Uterus (tissue), 4 donors: ENCODE measurements at places on chromosomes 6 and 20. TPM values are rescaled to one million over a fixed set of nuclear protein-coding genes. Genes with fewer than 3 reads are reported as not detected.

DNA sequence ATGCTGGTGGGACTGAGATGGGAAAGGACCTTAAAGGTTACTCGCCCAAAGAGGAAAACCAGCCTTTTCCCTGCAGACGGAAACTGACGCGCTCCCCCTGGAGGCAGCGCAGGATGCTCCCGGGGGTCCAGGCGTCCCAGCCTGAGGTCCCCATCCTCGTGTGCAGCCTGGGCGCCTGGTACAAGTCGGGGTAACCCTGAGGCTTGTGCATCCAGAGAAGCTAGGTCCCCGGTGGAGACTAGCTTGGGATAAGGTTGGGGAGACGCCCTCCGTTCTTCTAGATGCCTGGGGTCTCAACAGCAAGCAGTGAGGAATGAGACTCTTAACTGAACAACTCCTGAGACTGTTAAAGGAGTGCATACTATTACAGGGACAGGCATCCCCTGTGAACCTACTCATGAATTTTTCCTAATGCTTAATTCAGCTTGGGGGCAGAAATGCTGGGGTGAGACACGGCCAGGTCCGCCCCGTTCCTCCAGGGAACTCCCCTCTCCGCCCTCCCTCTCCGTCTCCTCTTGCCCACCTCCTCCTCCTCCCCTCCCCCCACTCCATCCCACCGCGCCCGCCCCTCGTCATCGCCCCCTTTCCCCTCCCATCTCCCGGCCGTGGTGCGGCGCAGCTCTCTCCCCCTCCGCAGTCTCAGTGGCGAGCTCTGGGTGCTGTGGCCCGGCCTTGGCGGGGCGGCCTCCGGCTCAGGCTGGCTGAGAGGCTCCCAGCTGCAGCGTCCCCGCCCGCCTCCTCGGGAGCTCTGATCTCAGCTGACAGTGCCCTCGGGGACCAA lies at the start of gene PRSS35:
Gene PRSS35, plus strand, starts transcription at position 634 of the 781 bp plus-strand sequence. CDS start 10,908 bp downstream, outside the sequence.
- peak; percentile 23 for DNase-seq

DNA sequence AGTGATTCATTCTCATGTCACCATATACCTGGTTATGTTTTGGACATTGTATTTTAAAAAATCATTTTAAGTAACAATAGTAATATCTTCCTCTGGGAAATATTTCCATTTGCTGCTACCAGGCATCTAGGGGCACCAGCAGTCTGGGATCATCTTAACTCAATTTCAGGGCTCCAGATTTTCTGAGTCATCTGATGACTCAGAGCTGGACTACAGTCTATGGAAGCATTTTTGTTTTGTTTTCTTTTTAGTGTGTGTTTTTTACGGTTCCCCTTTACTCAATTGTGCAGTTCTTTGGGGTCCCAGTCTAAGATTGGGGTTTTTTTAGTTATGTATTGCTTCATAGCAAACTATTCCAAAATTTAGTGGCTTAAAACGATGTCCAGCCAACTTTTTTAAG lies 5.7 kb upstream of the FKBP5 start:
- DNase-seq: no peak

DNA sequence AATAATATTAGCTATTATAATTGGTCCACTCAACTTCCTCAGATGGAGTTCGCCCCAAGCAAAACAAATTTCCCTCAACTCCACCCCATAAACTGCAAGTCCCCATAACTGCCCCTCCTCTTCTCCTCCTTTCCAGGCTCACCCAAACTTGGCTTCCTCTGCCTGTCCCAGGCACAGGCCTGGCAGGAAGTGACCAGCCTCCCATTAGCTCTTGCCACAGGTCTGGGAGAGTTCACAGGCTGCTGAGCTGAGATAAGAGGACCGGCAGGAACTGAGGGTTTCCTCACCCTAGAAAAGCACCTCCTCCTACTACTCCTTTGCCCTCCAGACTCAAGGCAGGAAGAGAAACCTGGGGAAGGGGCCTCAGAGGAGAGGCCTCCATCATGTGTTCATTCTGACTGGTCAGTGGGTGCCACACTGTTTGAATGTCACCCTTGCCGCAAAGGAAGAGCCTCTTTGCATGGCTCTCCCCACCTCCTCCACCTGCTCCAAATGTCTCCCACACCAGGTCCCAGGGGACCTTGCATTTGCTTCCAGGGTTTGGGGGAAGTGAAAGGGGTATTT lies 24.5 kb upstream of the SMIM29 start:
- no peak for DNase-seq

DNA sequence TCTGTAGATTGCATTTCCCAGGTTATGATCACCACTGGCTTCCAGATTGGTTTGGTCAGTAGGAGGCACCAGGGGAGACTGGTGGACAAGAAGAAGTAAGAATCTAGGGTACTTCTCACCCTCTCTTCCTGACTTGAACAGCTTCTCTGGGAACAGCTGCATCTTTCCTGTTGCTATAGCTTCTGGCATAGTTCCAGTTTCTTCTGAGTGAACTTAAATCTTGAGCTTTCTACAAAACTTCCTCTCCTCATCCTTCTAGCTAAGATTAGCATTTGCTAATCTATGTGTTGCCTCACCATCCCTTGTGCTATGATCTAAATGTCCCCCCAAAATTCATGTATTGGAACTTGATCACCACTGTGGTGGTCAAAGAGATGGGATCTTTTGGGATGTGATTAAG lies 724.6 kb downstream of the UTRN start:
- DNase-seq: no peak

DNA sequence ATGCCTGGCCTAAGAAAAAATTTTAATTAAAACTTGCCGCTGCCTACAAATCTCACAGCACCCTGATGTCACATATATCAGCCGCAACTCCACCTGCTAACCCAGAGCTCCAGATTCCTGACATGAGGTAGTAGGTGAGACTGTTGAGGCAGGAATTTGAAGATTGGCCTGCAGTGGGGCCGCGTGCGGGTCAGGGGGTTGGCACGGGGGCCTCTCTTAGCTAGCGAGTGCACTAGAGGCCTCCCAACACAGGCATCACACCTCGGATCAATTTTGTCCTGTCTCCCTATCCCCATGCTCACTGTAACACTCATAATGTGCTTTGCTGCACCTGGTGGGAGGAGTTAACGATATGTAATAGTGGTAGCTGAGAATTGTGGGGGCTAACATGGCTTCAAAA lies 349.8 kb downstream of the CDC5L start:
- DNase-seq: no peak

DNA sequence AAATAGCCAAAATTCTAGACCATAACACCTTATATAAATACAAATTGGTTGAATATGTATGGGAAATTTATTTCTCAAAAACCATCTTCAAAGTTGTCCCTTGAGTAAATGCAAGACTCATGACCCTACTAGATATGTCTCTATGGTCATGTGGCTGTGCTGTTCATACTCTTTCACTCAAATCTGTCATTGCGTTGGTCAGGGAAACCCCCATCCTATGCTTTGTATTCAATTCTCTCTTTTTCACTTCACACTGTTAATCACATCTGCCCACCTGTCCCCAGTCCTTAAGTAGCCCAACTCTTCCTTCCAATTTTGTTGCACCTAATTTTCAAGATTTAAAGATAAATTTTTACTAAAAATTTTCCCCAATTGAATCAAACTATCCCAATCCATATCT lies 51.0 kb downstream of the RPS12 start:
- DNase-seq: no peak

GRCh38 chr6:37693079-37693478 lies 4.6 kb downstream of the MDGA1 start:
- DNase-seq: no peak

- no peak for DNase-seq
These were observed 165.4 kb downstream of the UST start for GRCh38 chr6:148912252-148912651.

DNA sequence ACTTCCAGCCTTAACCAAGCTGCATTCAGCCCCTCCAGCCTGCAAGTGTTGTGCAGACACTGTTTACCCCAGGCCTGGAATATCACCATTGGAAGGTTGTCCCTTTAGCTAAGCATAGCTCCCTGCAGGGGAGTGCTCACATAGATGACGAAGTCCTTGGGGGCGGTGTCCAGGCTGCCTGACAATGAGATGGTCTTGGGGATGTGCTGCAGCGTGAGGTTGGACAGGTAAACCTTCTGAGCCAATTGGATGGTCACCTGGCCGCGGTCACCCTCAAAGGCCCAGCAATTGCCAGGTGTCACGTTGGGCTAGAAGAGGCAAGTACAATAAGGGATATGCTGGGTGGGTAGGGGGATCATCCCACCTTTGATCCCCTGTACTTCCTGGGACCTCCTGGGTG lies 18.6 kb downstream of the SUN5 start:
- DNase-seq: no peak

- no peak for DNase-seq
These were observed 100.3 kb downstream of the SH3BGRL2 start for GRCh38 chr6:79731471-79731870.

DNA sequence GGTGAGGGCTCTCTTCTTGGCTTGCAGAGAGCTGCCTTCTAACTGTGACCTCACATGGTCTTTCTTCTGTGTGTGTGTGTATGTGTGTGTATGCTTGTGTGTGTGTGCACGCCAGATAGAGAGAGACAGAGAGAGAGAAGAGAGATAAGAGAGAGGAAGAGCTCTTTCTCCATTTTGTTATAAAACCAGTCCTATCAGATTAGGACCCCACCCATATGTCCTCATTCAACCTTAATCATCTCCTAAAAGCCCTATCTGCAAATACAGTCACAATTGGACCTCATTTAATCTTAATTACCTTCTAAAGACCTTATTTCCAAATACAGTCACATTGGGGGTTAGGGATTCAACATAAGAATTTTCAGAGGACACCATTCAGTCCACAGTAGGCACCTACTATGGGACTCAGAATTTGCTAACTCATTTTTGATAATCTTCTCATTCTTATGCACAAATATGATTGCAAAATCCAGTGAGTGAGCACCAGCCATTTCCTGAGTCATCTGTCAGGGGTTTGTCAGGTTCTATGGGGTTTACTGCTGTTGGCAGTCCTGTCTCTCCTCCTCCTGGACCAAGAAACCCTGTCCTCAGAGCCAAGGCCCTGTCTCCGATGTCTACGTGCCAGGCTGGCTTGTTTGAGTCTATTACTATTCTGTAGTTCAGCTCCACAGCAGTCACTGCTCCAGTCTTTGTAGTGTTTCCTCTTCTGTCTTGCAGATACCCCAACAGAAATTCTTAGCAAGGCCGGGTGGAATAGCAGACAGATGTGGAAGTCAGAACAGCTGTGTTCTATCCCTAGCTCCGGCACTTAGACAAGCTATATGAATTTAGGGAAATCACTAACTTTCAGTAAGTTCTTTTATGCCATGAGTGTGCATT lies 59.0 kb upstream of the FAM184A start:
- DNase-seq: no peak

GRCh38 chr6:44733126-44733525 lies 345.6 kb downstream of the CDC5L start:
- no peak for DNase-seq

- DNase-seq: no peak
These were observed at the start of gene SYCP2L for GRCh38 chr6:10886691-10887502. Gene SYCP2L (plus strand): TSS chr6:10887052. CDS start chr6:10887127, 75 bp downstream.

DNA sequence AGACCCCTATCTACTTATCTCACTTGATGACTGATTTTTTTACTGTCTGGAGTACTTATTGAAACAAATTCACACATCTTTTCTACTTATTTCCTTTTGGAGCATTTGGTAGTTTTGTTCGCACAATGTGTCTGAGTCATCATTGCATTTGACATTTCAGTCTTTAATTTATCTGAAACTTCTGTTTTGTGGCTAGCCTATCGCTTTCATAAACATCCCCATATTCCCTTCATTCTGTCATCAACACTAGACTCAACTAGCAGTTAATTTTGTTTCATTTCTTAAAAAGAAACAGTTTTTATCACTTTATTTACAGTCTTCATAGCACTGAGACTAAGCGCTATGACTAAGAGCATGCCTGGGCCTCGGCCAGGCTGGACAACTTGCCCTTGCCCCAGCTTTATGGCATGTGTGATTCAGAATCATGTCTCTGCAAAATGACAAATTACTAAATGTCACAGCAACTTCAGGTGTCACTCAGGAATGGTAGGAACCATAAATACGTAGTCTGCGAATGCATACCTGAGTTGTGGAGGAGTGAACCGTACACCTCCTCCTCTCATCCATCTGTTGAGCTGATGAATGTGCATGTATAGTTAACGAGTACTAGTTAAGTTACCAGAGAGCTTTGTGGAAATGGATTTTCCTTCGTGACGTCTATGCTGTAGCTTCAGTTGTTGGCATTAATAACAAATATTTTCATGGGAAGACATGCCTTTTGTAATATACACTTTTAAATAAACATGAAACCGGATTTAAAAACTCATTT lies 16.2 kb downstream of the L3MBTL3 start:
- peak; percentile 63 for DNase-seq

GRCh38 chr20:33250666-33251065 lies 14.9 kb downstream of the BPIFA1 start:
- DNase-seq: no peak

- DNase-seq: peak; percentile 45
These were observed 21.0 kb downstream of the SRSF3 start for GRCh38 chr6:36615018-36615761.

- no peak for DNase-seq
These were observed 452.7 kb downstream of the PREX1 start for GRCh38 chr20:48374991-48375595.

- DNase-seq: peak; percentile 90
These were observed 112.0 kb upstream of the CDYL start for GRCh38 chr6:4664117-4664626.

- peak; percentile 35 for DNase-seq
These were observed 67.9 kb downstream of the NCOA7 start for GRCh38 chr6:125858427-125859320.

DNA sequence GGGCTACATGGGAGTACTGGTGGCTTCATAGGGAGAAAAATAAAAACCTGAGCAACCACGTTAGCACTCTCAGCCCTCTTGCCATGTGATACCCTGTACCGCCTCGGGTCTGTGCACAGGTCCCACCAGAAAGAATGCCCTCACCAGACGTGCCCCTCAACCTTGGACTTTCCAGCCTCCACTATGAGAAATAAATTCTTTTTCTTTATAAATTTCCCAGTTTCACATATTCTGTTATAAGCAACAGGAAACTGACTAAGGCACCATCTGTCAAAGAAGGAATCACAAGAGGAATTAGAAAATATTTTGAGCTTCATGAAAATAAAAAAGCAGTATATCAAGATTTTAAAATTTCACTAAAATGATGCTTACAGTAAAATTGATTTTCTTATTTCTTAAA lies 168.4 kb upstream of the BMP5 start:
- DNase-seq: no peak

GRCh38 chr20:48760403-48760983 lies 67.3 kb downstream of the PREX1 start:
- no peak for DNase-seq

DNA sequence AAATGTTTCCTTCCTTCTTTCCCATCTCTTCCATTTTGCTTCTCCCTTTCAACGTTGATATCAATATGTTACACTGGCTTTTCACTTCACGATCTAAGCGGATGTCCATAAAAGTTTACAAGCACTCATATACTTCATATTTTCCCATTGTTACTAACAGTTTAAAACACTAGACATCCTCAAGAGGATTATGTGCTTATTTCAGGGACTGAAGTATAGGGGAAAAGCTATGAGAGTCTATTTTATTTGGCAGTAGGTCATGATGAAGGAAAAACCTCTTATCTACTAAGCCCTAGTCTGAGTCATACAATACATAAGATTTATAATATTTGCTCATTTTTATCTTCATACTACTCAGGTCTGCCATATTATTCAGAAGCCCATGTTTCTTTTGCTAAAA lies 20.6 kb upstream of the EPB41L2 start:
- no peak for DNase-seq

The HBS1L gene
- 116 TPM for total RNA-seq

The VSX1 gene
- not detected for total RNA-seq

The CST2 gene
- not detected for total RNA-seq

The KHDC1 gene
- not detected for total RNA-seq

The SGK2 gene
- 5.9 TPM for total RNA-seq

The SLC16A10 gene
- total RNA-seq: 3.8 TPM

The C6orf58 gene
- total RNA-seq: not detected

The SPATS1 gene
- not detected for total RNA-seq

The RBBP8NL gene
- 0.35 TPM for total RNA-seq
